ENCODE measurements at places on chromosomes 2 and 18.

GRCh38 chr2:115161771-115162493 is 719.5 kb downstream of the DPP10 start:
- DNase-seq: no peak

DNA sequence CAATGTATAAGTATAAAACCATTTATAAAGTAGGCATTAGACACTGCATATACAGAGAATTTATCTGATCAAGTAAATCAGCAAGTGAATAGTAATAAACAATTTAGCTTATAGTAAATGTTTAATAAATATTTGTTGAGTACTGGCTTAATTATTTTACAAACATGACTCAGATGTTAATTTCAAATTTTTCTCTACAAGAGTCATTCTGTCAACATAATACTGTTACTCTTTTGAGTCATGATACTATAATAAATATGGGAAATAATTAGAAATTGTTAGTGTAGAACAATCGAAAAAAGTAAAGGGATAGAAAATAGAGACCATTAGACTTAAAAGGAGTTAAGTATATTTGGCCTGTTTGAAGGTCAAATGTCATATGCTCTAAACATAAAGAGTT is 133.6 kb upstream of the MC4R start:
- DNase-seq: no peak

DNA sequence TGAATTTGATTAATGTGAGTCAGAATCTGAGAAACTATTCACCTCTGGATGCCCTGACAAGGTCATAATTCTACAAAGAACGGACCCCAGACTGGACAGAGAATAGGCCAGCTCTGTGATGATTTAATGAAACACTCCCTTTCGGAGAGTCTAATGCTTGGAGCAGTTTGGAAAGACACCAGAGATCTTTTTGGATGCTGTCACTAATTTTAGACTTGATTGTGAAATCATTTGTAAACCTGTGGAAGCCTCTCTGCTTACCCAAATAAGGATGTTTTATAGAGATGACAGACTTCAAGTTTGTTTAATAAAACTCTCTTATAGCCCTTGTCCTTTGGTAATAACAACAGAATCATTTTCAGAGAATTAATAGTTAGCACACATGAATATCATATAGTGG is 83.5 kb downstream of the MYL12B start:
- DNase-seq: no peak

- DNase-seq: no peak
These were observed 294.7 kb downstream of the FBXO15 start for GRCh38 chr18:73852789-73853549.

DNA sequence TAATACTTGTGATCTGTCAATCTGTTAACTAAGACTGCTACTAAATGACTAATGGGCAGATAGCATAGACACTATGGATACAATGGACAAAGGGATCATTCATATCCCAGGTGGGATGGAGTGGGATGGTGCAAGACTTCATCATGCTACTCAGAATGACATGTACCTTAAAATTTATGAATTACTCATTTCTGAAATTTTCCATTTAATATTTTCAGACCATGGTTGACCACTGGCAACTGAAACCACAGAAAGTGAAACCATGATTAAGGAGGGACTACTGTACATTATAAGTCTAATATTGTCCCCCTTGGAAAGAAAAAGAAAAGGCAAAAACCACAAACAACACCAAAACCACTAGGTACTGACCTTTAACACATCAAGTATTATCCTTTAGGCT is 247.0 kb upstream of the SYT4 start:
- no peak for DNase-seq

DNA sequence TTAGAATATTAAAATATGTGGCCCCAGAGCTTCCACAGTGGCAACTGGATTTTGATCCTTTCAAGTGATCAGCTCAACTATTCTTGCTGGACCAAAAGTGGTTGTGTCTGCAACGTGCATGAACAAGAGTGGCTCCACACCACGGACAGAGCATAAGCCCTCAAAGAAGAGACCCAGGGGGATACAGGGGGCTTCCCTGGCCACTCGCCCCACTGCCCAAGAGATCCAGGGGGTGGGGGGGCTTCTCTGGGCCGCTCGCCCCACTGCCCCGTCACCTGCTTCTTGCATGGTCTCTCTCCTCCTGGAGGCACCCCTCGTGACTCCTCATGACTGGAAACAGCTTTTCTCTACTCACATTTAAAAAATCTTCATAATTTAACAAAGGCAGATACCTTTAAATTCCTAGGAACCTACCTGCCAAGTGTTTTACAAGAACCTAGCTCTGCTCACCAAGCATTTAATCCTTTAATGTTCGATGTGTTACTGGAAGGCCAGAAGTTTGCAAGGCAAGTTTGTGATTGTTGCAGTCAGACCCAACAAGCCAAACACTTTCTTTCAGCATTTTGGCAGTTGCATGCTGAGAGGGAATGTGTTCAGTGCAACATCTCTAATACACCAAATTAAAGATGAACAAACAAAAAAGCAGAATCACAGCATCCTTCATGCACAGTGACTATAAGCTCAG is 174.3 kb downstream of the BCL2 start:
- no peak for DNase-seq

GRCh38 chr18:7338846-7339245 is 108.0 kb downstream of the LRRC30 start:
- no peak for DNase-seq

GRCh38 chr2:45439788-45440773 is 171.0 kb downstream of the SRBD1 start:
- no peak for DNase-seq

DNA sequence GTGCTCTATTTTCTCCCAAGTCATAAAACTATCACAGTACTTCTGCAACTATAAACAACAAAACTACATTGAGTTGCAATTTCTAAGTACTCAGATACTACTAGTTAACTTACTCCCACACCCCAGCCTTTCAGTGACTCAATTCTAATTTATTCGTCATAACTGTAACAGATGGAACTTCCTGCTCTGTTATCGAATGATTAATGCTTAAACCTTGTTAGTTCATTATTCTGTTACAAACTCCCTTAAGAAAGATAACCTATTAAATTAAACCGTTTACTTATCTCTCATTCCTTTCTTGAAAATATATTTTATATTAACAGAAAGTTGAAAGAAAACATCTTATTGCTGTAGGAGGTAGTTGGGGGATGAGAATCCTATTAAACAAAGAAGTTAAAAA is 17.0 kb downstream of the TNFAIP6 start:
- no peak for DNase-seq

DNA sequence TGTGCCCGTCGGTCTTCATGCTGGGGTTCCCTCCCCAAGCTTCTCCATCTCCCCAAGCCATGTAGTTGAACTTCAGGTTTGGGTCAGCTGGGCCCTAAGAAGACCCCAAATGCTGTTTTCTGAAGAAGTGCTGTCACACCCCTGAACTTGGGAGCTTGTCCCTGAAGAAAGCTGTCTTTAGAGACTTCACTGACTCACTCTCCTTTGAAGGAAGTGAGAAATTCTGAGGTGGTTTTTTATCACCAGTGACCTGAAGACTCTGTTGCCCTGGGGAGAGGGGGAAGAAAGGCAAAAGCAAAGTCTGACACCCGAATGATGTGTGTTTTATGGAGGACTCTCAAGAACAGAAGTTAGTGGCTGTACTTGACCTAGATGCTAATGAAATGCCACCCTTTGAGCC is 83.6 kb upstream of the BCL2L11 start:
- no peak for DNase-seq

- DNase-seq: no peak
These were observed 37.8 kb upstream of the IKZF2 start for GRCh38 chr2:213189001-213189899.

GRCh38 chr2:234955091-234955591 is 3.3 kb downstream of the SH3BP4 start:
- DNase-seq: no peak

DNA sequence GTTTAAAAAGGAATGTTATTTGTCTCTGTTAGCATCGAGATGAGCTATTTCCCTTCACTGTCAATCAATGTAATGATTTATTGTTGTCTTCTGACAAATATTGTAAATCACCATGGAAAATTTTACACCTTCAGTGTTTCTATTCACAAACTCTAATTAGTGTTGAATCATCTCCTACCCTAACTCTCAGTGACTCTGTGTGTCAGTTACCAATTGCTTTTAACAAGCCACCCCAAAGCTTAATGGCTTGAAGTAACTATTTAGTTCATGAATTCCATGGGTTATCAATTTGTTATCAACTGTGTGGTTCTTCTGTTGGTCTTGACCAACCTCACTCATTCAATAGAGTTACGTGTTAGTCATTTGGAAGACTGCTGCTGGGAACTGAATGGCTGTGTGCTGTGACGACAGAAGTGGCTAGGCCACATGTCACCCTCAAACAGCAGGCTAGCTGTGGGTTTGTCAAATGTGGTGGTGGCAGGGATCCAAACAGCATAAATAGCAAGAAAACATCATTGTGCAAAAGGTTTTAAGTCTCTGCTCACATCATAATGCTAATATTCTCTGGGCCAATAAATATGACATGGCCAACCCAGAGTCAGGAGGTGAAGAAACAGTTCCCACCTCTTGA is 910.8 kb upstream of the CDH2 start:
- no peak for DNase-seq

DNA sequence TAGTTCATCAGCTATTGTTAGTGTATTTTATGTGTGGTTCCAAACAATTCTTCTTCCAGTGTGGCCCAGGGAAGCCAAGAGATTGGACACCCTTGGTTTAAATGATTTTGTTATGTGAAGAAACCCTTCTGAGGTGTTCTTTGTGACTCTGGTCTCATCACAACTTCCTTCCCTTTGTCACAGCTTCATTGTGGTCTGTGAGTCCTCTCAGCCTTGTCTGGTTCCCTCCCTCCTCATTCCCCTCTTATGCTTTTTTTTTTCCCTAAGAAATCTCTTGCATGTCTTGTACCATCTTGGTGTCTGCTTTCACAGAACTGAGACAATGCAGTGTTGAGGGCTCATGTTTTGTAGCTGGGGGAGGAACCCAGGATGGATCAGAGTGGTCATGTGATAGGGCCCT is 118.9 kb downstream of the TMEM182 start:
- no peak for DNase-seq

DNA sequence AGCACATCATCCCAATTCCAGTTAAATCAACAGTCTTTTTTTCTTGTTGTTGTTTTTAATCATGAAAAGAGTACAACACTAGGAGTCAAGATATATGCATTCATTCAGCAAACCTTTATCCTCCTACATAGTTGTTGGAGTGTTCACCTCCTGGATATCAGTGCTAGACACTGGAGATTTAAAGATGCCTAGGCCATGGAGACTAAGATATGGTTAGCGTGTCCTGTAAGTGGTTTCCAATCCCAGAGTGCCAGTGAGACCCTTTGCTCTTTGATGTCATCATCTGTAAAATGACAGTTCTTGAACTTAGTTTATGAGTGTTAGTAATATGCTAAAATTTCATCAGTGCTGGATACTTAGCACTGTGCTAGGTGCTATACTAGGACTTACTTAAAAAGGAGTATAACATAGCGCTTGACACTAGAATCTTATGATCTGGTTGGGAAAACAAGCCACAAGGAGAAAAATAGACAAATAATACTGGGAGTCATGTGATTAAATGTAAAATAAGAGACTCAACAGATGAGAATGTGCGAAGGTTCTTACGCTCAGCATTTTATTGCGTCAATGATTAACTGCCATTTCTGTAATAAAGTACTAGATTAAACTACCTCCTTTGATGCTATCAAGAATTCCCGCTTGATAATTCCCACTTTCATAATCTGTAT is 31.5 kb downstream of the BABAM2 start:
- DNase-seq: no peak

DNA sequence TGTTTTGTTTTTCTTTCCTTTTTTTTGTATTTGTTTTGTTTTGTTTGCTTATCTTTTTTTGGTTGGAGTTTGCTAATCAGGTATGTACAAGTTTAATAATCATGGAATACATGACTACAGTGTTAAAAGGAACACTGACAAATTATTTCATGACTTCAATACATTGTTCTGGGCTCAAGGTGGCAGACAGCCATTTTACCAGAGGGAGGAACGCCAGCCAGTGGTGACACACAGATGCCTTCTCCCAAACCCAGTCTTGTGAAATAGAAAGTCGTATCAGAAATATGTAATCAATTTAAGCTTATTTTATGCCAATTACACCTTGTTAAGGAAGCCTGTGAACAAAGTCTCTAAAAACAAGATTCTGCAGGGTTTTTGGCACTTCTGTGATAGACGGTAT is 264.0 kb upstream of the EPHA4 start:
- no peak for DNase-seq

GRCh38 chr2:166127217-166128155 is at the start of gene SCN1A:
Gene SCN1A (minus strand): TSS chr2:166128020. CDS start chr2:166073621, 54,399 bp downstream.
- DNase-seq: no peak

GRCh38 chr2:225103737-225104141 is 61.5 kb upstream of the DOCK10 start:
- DNase-seq: no peak

DNA sequence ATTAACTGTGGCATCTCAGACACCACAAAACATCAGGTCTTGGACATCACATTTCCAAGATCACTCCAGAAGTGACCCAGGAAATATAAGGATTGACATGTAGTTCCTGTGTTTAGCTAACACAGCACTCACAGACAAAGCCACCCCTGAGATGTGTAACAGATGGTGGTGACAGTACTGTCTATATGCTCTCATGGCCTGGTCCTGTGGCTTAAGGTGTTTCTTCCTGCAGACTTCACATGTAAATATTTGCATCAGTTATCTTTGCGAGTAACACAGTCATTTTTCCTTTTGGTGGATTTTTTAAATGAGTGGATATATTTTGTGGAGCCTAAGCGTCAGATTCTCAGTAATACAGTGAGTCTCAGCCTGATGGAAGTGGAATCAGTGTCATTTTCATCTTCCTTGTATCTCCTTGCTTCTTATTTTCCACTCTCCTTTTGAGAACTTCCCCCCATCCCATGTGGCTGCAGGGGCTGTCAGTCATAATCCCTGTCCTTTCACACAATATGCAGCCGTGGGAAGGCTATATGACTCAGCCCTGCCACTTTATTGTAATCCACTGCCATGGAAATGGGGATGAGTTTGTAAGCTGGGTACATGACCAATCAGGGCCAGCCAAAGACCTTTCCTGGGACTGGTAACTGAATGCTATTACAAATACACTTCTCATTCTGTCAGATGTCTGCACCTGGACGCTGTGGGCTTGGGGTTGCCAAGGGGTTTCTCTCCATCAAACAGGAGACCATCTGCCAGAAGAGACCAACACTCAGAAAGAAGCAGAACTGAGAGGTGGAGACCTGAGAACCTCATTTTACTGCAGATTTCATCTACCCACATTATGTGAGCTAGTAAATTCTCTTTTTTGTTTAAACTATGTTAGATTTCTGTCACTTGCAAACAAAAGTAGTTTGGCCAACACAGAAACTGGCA is 74.3 kb downstream of the ICOS start:
- DNase-seq: no peak

Data from breast epithelium (tissue), 4 donors.